Naive B cell (primary cell): ENCODE measurements at places on chromosomes 1 and 21. TPM values are rescaled to one million over a fixed set of nuclear protein-coding genes. Genes with fewer than 3 reads are reported as not detected.

Gene FNDC5
- polyA plus RNA-seq: 0.20 TPM

Gene CLCA1
- polyA plus RNA-seq: not detected

Gene PARK7
- polyA plus RNA-seq: 247 TPM

Gene TEX38
- not detected for polyA plus RNA-seq

DNA sequence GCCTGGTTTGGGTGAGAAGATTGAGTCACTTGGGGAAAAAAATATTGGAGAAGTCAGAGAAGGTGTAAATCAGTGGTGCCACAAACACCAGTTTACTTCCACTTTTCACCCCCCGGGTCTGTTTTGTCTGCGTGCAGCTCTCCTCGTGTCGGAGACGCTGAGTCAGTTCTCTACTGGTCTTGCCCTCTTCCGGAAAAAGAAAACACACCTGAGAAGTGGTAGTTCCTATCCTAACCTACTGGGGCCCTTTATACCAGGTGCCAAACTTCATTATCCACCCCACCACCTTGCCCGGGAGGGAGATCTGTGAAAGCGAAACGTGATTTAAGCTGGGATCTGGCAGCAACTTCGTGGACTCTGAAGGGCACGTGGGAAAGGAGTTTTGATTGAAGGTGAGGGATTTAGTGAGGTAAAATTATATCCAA, 855 bp upstream of the IVNS1ABP start:
- H3K4me1 ChIP-seq: peaks cover 45% of the 10 kb centered on the region
- H3K27ac ChIP-seq: peak overlapping the region; percentile 99
- H3K4me3 ChIP-seq: peak overlapping the region; percentile 95
- DNase-seq: peak; percentile 73
- no peaks in the 10 kb centered on the region for H3K36me3 ChIP-seq

GRCh38 chr1:23867542-23867894, 572 bp downstream of the FUCA1 start:
- no peaks in the 10 kb centered on the region for H3K27me3 ChIP-seq
- no peak overlapping the region for H3K27ac ChIP-seq
- H3K4me1 ChIP-seq: peaks cover 31% of the 10 kb centered on the region

DNA sequence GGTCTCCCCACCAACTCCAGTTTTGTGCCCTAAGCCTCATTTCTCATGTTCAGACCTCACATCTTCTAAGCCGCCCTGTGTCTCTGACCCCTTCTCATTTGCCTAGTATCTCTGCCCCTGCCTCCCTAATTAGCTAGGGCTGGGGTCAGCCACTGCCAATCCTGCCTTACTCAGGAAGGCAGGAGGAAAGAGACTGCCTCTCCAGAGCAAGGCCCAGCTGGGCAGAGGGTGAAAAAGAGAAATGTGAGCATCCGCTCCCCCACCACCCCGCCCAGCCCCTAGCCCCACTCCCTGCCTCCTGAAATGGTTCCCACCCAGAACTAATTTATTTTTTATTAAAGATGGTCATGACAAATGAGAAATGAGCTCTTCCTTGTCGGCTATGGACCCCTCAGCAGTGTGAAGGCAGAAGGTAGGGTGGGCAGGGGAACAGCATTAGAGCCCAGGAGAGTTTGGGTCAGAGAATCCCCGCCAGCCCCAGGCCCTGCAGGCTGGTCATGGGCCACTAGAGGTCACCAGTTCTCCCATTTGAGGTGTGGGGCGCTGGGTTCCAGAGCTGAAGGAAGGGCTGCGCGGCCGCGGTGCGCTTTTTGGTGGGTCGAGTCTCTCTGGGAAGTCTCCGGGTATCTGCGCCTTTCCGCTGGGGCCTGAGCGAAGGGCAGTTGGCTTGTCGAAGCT, 11.5 kb downstream of the ADAMTSL4 start:
- H3K27me3 ChIP-seq: no peaks in the 10 kb centered on the region
- no peaks in the 10 kb centered on the region for H3K36me3 ChIP-seq
- H3K4me3 ChIP-seq: peak overlapping the region; percentile 96
- peaks cover 53% of the 10 kb centered on the region for H3K4me1 ChIP-seq
- H3K27ac ChIP-seq: peak overlapping the region; percentile 99
- peak; percentile 82 for DNase-seq

DNA sequence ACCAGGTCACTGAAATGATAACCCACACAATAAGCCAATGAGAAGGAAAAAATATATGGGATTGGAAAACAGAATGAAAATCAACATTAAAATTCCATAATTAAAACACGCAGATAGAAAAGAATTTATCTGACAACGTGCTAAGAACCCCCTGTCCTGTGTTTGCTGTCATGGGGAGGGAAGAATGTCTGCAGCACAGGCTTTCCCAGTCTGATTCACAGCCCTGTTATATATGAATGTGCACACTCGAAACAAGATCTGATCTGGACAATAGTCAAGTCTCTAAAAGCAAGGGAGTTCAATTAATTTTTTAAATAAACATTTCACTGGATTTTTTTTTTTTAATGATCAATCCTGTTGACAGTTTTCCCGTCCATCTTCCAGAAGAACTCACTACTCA, 220.0 kb downstream of the RERE start:
- H3K36me3 ChIP-seq: peaks cover 15% of the 10 kb centered on the region
- DNase-seq: no peak

DNA sequence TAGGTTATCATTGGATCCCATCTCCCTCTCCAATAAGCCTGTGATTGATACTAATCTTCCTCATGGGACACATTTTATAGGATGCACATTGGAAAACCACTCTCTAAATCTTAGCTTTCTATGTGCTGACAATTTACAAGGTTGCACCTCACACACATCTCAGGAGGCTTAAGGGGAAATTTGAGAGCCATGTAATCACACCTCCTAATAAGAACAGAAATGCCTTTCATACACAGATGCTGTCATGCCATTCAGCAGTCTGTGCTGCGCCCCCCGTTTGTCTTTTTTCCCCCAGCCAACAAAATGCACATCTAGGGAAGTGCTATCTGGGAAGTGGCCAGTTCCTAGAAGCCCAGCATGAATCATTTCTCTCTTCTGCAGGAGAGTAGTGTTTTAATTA, 154.5 kb downstream of the ST6GALNAC5 start:
- peaks cover 13% of the 10 kb centered on the region for H3K27me3 ChIP-seq
- H3K36me3 ChIP-seq: no peaks in the 10 kb centered on the region
- no peaks in the 10 kb centered on the region for H3K4me1 ChIP-seq
- no peak overlapping the region for H3K27ac ChIP-seq

- no peak overlapping the region for H3K27ac ChIP-seq
- no peak overlapping the region for H3K4me3 ChIP-seq
- no peak for DNase-seq
- H3K27me3 ChIP-seq: peaks cover 19% of the 10 kb centered on the region
- H3K4me1 ChIP-seq: no peaks in the 10 kb centered on the region
Measured at GRCh38 chr1:115879977-115880376, 39.1 kb upstream of the NHLH2 start.

DNA sequence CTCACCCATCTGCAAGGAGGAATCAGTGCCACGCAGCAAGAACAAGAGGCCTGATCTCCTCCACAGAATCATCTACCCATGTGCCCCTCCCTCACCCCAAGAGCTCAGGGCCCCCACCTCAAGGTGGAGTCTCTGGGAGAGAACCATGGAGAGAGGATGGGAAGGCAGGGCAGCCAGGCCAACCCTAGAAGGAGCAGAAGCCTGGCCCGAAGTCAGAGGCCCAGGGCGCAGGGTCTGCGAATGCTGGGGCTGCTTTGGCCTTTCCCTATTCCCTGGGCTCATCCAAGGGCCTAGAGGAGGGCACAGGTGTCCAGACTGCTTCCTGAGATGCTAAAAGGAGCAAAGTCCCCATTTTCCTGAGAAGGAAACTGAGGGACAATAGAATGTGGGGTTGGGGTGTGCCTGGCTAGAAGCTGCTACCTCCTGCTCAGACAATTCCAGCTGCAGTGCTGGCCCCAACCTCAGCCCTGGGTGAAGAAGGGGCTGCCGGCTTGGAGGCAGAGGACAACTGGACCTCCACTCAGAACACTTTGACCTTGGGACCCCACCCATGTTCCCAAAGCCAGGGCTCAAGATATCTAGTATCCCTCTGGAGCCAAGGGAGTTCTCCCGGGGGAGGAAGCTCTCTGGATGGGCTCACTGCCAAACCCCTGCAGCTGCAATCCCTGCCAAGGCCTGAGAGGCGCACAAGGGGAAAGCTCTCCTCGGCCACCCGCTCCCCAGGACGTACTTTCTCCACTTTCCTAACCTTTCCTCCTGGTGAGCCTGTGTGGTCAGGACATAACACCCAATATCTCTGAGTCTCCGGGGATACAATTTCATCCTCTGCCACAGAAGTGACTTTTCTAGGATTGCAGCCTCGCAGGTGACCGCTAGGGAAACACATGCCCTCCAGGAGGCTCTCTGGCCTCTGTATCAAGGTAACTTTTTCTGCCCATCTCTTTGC, 16.6 kb upstream of the LEMD1 start:
- no peaks in the 10 kb centered on the region for H3K36me3 ChIP-seq
- peaks cover 86% of the 10 kb centered on the region for H3K4me1 ChIP-seq
- DNase-seq: no peak
- no peak overlapping the region for H3K4me3 ChIP-seq
- no peak overlapping the region for H3K27ac ChIP-seq
- no peaks in the 10 kb centered on the region for H3K27me3 ChIP-seq

- H3K27me3 ChIP-seq: peaks cover 31% of the 10 kb centered on the region
- H3K36me3 ChIP-seq: no peaks in the 10 kb centered on the region
- peak overlapping the region; percentile 74 for H3K4me3 ChIP-seq
- H3K4me1 ChIP-seq: peaks cover 23% of the 10 kb centered on the region
- DNase-seq: peak; percentile 49
Measured at GRCh38 chr1:206658264-206658980, 23.1 kb downstream of the DYRK3 start.

GRCh38 chr1:28313702-28314546, 14.9 kb upstream of the MED18 start:
- H3K27ac ChIP-seq: no peak overlapping the region
- H3K4me3 ChIP-seq: no peak overlapping the region
- no peaks in the 10 kb centered on the region for H3K4me1 ChIP-seq
- H3K27me3 ChIP-seq: no peaks in the 10 kb centered on the region
- DNase-seq: no peak
- no peaks in the 10 kb centered on the region for H3K36me3 ChIP-seq
